ENCODE measurements at places on chromosomes 5 and 9.

GRCh38 chr9:22170556-22170955, 161.5 kb upstream of the CDKN2B start:
- no peak for DNase-seq

GRCh38 chr5:44714871-44715561, 93.7 kb upstream of the MRPS30 start:
- DNase-seq: no peak

- no peak for DNase-seq
Measured at GRCh38 chr5:41878643-41879478, 8.6 kb upstream of the OXCT1 start.

- no peak for DNase-seq
Measured at GRCh38 chr5:172059661-172060100, 53.2 kb upstream of the FBXW11 start.

GRCh38 chr5:131198625-131199024, 27.9 kb downstream of the LYRM7 start:
- no peak for DNase-seq

GRCh38 chr5:160166973-160167623, 47.8 kb upstream of the PWWP2A start:
- no peak for DNase-seq

GRCh38 chr5:81749192-81749560, 1.7 kb downstream of the SSBP2 start:
- DNase-seq: peak; percentile 49

- DNase-seq: no peak
Measured at GRCh38 chr9:101341958-101342357, 42.8 kb downstream of the BAAT start.

Data from tongue (tissue), 3 donors.